ENCODE measurements at places on chromosomes 12 and 14.

- no peak for DNase-seq
Observed at GRCh38 chr14:71932229-71932981, at the start of gene RGS6. Gene RGS6, plus strand, starts transcription at chr14:71932429.

DNA sequence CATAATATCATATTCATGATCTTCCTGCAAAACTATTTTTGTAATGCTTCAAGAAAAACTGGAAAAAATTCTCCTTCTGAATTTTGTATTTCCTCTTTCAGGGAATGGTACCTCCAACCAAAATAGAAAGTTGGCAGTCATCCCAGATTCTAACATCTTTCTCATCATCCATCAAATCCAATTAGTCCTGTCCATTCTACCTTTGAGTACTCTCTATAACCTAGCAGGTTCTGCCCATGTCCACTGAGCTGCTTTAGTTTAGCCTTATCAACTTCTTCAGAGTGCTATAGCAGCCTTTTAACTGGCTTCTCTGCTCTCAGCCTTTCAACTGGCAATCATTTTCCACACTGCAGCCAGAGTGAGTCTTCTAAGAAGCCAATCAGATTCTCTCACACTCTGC lies 236.2 kb downstream of the AKAP6 start:
- DNase-seq = no peak

GRCh38 chr14:77659831-77660230 lies 43.4 kb upstream of the SPTLC2 start:
- no peak for DNase-seq

- DNase-seq = no peak
Observed at GRCh38 chr12:5171701-5172100, 128.0 kb downstream of the KCNA5 start.

GRCh38 chr14:93915800-93916199 lies 11.3 kb upstream of the FAM181A start:
- DNase-seq = no peak

GRCh38 chr12:55931780-55932550 lies 1.0 kb downstream of the DGKA start:
- no peak for DNase-seq

GRCh38 chr14:30271811-30272323 lies 287.1 kb upstream of the G2E3 start:
- no peak for DNase-seq

DNA sequence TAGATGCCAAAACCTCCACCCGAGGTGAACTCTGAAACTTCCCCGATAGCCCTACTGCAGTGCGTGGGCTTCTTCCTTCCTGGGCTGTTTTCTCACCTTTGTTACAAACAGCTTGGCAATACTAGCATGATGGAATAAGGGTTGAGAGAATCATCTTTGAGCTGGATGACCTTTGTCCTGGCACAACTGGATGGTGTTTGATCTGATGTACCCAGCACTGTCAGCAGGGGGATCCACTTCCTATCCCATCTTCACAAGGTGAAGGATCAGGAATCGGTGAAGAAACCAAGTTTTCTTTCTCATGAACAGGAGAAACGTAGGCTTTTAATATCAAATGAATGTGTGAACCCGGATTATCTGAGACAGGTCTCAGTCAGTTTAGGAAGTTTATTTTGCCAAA lies 19.5 kb upstream of the LRRC10 start:
- no peak for DNase-seq

DNA sequence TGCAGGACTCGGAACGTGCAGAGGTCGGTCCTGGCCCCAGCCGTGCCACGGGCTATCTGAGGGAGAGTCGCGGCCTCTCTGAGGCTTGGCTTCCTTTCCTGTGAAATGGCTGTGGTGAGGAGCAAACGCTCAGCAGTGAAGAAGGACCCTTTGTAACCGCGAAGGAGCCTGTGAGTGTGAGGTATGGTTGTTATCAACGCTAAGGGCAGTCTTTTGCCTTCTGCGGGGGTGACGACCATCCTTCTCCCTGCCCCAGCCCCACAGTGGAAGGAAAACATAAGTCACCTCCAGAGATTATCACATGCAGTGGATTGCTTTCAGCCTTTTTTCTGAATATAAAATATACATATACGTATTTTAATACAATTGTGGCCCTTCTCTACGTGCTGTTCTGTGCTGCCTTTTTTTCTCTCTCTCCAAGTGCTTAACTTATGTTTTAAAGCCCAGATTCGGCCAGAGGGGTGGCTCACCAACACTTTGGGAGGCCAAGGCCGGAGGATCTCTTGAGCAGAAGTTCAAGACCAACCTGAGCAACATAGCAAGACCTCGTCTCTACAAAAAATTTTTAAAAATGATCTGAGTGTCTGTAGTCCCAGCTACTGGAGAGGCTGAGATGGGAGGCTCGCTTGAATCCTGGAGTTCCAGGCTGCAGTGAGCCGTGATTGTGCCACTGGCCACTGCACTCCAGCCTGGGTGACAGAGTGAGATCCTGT lies 17.4 kb downstream of the TAMALIN start:
- DNase-seq = no peak

DNA sequence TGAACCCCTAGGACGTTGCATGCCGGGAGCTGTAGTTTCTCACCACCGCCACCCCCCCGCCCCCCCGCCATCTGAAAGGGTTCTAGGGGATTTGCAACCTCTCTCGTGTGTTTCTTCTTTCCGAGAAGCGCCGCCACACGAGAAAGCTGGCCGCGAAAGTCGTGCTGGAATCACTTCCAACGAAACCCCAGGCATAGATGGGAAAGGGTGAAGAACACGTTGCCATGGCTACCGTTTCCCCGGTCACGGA lies 501 bp upstream of the HSP90B1 start:
- no peak for DNase-seq

DNA sequence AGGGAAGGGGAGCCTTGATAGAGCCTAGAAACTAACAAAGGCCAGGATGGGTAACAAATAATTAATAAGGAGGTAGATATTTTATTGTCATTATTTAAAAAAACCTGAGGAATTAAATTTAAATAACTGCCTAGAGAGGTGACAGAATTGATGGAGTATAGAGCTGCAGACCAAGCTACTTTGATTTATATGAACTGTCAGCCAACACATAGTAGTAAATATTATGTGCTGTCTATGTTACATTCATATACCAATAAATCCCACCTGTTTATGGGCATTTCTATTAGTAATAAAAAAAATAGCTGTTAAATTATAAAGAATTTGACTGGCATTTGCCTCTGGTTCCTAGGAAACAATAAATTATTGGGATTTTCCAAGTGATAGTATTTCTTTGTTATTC lies 37.7 kb downstream of the TSPAN19 start:
- no peak for DNase-seq

- DNase-seq = no peak
Observed at GRCh38 chr12:87155621-87156020, 873.6 kb downstream of the C12orf50 start.

GRCh38 chr14:73695997-73696396 lies 18.2 kb downstream of the PNMA1 start:
- DNase-seq = no peak

- DNase-seq = no peak
Observed at GRCh38 chr14:82190742-82191141, 657.1 kb upstream of the SEL1L start.

GRCh38 chr12:3820122-3820521 lies 53.1 kb downstream of the PARP11 start:
- DNase-seq = no peak

GRCh38 chr14:77189479-77189878 lies 7.9 kb downstream of the TMEM63C start:
- no peak for DNase-seq

GRCh38 chr12:638953-639557 lies 24.2 kb downstream of the NINJ2 start:
- no peak for DNase-seq

DNA sequence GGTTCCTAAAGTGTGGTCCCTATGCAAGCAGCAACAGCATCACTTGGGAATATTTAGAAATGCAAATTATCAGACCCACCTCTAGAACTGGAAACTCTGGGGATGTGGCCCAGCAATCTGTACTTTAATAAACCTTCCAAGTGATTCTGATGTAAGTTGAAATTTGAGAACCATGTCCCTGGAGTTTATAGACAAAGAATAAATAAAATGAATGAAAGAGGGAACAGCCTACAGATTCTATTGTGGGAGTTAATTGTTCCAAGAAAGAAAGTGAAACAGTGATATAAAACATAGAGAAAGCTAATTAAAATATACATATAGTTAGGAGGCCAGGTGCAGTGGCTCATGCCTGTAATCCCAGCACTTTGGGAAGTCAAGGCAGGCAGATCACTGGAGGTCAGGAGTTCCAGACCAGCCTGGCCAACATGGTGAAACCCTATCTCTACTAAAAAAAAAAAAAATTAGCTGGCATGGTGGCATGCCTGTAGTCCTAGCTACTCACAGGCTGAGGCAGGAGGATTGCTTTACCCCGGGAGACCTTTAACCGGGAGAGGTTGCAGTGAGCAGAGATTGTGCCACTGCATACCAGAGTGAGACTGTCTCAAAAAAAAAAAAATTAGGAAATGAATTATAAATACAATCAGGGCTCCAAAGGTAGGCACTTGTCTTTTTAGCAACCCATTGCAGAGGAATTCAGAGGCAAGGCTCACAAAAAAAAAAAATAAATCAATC lies 507.5 kb downstream of the NAV3 start:
- no peak for DNase-seq

DNA sequence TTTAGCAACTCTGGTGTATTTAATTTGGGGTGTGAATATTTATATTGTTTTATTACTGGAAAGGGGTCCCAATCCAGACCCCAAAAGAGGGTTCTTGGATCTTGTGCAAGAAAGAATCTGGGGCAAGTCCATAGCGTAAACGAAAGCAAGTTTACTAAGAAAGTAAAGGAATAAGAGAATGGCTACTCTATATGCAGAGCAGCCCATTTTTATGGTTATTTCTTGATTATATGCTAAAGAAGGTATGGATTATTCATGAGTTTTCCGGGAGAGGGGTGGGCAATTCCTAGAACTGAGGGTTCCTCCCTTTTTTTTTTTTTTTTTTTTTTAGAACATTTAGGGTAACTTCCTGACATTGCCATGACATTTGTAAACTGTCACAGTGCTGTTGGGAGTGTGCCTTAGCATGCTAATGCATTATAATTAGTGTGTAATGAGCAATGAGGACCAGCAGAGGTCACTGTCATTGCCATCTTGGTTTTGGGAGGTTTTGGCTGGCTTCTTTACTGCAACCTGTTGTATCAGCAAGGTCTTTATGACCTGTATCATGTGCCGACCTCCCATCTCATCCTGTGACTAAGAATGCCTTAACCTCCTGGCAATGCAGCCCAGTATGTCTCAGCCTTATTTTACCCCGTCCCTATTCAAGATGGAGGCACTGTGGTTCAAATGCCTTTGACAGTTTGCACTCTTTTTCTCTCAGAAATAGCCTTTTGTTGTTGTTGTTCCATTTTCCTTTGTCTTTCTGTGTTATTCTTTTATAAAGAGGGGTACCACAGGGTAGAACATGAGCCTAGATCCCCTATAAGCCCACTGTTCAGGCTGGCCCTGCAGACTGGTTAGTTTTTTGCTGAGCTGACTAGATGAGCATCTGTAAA lies 75.5 kb upstream of the DCD start:
- DNase-seq = no peak

DNA sequence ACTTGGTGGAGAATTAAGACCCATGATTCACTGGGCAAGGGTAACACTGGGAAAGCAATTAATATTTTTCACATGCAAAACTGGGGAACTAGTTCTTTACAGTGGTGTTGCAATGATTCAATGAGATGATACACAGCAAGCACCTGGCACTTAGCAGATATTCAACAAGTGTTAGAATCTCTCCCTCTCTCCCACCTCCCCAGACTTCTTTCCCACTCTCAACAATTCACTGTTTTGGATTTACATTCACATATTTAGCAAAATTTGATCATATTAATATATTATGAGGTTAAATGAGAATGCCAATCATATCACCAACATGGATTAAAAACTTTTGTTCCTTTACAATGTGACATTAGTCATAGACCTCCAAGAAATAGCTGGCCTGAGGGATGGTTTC lies 223.1 kb upstream of the GRIP1 start:
- DNase-seq = no peak

- peak; percentile 22 for DNase-seq
Observed at GRCh38 chr12:68290126-68290525, 36.7 kb upstream of the IL22 start.

GRCh38 chr12:82383930-82384552 lies 25.7 kb downstream of the METTL25 start:
- no peak for DNase-seq

- DNase-seq = no peak
Observed at GRCh38 chr12:96255077-96255476, 60.9 kb downstream of the ELK3 start.

DNA sequence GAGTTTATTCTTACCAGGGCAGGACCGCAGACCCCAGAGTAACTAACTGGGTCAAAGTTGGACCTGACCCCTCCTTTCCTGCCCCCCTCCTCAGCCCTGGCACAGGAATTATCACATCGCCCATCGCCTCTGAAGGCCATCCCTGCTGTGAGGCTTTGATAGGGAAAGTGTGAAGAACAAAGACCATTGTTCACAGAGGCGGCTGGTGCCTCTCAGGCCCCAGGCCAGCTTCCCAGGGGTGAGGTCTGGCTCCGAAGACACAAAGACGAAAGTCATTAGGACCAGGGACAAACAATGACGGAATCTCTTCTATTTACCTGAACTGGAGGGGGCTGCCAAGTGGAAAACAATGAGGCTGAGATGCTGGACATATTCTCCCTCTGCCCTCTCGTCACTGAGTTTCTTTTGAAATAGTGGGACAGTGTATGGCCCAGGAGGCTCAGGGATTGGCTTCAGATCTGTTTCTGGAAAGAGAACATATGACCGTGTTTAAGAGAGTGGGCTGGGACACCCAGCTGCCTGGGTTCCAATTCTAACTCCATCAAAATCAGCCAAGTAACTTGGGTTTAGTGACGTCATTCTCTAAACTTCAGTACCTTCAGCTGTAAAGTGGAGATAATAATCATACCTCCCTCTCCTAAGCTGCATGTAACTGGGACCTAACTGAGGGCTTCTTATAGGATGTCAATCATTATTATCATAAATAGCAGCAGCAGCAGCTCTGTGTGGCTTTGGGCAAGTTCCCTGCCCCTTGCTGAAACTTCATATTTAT lies 769.4 kb downstream of the MED13L start:
- no peak for DNase-seq

- DNase-seq = no peak
Observed at GRCh38 chr14:92217936-92218335, 96.2 kb downstream of the CPSF2 start.

DNA sequence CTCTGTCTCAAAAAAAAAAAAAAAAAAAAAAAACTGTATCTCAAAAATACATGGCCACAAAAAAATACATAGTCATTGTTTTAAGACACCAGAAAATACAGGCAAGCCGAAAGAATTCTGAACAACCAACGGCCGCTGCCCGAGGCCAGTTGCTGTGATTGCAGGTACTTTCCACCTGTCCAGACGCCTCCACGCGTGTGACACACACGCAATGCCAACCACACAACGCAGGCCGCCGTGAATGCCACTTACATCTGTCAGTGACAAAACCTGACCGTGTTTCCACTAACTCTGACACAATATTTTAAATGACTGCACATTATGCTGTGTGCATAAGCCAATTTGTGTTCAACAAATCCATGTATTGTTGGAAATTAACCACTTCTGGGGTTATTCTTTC lies 22.4 kb upstream of the INF2 start:
- DNase-seq = no peak

GRCh38 chr14:86627080-86627479 lies 1097.1 kb downstream of the FLRT2 start:
- no peak for DNase-seq

Measured in stimulated activated CD4-positive, alpha-beta T cell treated with anti-CD3 and anti-CD28 coated beads, Interleukin-4, amount 100 ng/mL, for 48 hours (primary cell).